Activated naive CD8-positive, alpha-beta T cell treated with anti-CD3 and anti-CD28 coated beads, Interleukin-2, amount 10 ng/mL, durations not matched to agents 7 days and 5 days (primary cell): ENCODE measurements at places on chromosomes 16 and 17. TPM values are rescaled to one million over a fixed set of nuclear protein-coding genes. Genes with fewer than 3 reads are reported as not detected.

DNA sequence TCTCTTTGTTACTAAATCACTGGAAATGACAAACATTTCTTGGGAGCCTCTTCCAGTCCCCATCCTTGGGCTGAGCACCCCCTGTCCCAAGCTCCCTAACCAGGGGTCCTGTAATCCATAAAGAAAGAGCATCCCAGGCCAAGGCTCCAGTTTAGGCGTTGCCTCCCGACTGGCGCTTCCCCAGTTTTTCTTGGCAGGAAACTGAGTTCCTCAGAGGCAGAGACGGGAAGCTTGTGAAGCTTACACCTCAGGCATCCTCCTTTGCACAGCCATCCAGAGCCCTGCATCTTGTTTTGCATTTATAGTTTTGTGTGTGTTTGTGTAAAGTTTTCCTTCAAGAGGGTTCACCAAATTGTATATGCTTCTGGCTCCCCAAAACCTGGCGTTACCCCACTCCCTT lies 7.1 kb downstream of the COPZ2 start:
- peaks cover 13% of the 10 kb centered on the region for H3K4me1 ChIP-seq
- no peak for DNase-seq
- H3K27me3 ChIP-seq, result peaks cover 32% of the 10 kb centered on the region
- H3K4me3 ChIP-seq, result no peak overlapping the region
- H3K36me3 ChIP-seq, result no peaks in the 10 kb centered on the region
- H3K27ac ChIP-seq, result no peak overlapping the region

GRCh38 chr16:54538276-54538675 lies 251.7 kb upstream of the IRX3 start:
- H3K4me3 ChIP-seq, result no peak overlapping the region
- H3K4me1 ChIP-seq, result no peaks in the 10 kb centered on the region
- no peak overlapping the region for H3K27ac ChIP-seq

- no peaks in the 10 kb centered on the region for H3K4me1 ChIP-seq
- H3K27ac ChIP-seq, result no peak overlapping the region
- no peaks in the 10 kb centered on the region for H3K27me3 ChIP-seq
- no peaks in the 10 kb centered on the region for H3K36me3 ChIP-seq
- H3K4me3 ChIP-seq, result no peak overlapping the region
- DNase-seq, result no peak
Observed at GRCh38 chr16:2896480-2897010, 13.5 kb downstream of the FLYWCH2 start.

DNA sequence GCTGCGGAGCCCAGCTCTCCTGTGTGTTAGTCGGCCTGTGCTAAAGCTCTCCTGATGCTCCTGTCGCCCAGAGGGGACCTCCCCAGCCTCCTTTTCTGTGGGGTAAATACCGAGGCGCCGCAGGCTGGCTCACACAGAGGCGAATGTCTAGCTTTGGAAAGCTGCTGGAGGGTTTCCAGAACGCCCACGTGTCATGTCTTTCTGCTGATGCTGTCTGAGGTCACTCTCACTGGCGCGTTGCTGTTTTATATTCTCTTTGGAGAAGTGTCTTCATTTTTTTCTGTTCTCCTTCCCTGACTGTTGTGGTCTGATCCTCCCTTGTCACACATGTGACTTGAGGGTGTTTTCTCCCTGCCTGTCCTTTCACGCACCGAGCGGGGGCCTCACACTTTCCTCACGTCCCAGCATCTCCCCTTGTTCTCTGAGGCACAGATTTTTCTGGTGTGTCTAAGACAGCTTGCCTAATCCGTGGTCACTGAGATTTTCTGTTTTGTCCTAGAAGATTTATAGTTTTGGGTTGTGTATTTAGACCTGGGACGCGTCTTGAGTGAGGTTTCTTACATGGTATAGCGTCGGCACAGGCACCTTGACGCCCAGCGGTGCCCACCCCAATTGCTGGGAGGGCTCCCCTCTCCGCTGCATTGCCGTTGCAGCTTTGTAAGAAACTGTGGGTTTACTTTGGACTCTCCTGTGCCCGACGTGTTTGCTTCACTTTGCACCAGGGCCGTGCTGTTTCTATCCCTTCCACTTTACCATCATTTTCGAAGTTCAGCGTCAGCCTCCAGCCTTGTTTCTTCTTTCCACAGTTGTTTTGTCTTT lies 92.1 kb upstream of the ZNF750 start:
- no peaks in the 10 kb centered on the region for H3K4me1 ChIP-seq
- no peak overlapping the region for H3K4me3 ChIP-seq
- peak; percentile 13 for DNase-seq
- H3K36me3 ChIP-seq, result peaks cover 17% of the 10 kb centered on the region

DNA sequence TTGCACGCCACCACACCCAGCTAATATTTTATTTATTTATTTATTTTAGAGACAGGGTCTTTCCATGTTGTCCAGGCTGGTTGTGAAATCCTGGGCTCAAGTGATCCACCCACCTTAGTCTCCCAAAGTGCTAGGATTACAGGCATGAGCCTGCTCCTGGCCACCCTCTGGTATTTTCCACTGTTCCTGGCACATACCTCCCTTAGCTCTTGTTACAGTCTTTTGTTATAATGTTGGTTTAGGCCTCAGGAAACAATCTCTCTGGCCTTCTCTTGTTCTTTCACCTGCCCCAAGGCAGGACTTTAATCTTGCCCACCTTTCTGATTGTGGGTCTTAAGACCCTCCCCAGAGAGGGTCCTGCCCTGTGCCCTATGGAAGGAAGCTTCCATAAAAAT lies 3.6 kb upstream of the CYTH1 start:
- H3K4me1 ChIP-seq, result peaks cover 28% of the 10 kb centered on the region
- DNase-seq, result no peak
- no peak overlapping the region for H3K4me3 ChIP-seq
- H3K27ac ChIP-seq, result no peak overlapping the region

DNA sequence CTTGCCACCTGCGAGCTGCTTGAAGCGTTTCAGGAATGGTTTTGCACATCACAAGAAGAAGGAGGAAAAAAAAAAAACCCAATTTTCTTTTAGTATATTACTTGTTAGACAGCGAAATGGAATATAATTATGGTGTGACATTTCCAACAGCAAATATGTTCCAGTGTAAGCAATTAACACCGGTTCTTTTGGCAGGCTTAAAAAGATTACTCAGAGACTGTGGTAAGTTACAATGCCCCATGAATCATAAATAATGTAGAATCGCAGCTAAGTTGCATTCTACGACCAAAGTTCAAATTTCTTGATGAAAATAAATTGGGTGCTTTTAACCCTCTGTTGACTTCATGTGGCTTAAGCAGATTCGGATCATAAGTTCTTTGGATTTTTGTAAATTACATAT lies 245.2 kb downstream of the XYLT1 start:
- no peaks in the 10 kb centered on the region for H3K27me3 ChIP-seq
- peak overlapping the region; percentile 82 for H3K27ac ChIP-seq
- no peak overlapping the region for H3K4me3 ChIP-seq
- DNase-seq, result no peak

The PSME3 gene
- 96.6 TPM for total RNA-seq

The TANGO6 gene
- total RNA-seq, result 29.7 TPM
